ENCODE measurements at places on chromosomes 13 and 19. TPM values are rescaled to one million over a fixed set of nuclear protein-coding genes. Genes with fewer than 3 reads are reported as not detected.

DNA sequence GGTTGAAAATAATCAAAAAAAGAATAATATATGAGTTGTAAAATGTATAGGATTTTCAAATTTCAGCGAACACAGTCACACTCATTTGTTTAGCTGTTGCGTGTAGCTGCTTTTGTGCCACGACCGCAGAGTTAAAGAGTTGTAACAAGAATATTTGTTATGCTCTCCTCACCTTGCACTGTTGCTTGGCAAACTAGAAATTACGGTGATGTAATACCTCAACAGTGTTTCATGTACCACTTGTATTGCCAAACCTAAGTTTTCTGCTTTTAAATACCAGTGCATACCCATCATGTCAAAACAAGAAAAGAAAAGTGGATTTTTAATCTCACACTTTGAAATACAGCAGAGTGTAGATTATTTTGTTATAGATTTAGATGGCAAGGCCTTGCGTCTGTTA lies 201.1 kb downstream of the NBEA start:
- no peak for DNase-seq

DNA sequence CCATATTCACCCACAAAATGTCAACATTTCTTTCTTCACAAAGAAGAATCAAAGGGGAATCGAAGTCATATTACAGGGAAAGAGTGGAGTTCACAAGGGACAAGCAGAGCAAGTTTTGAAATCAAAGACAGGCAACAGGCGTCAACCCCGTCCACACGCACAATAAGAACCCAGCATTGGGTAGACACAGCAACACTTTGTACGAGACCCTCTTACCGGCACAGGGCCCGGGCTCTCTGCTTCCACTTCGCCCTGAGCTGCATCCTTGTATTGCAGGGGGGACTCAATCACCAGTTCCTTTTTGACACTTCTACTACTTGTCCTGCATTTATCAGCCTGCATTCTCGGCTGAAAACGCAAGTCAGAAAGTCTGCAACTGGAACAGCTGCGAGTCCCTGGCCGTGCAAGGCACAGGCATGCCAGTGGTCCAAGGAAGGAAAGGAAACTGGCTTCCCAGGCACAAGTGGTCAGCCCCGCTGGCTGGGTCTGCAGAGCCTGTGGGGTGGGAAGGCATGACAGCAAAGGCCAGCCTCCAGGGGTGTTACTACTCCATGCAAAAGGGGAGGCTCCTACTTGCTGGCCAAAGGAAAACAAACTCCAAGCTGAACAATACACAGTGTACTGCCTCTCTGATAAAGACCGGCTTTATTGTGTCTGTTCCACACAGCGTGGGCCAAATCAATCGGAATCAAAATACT lies at the start of gene DOCK9:
Gene DOCK9 (minus strand): TSS at position 497 of the 698 bp plus-strand sequence. CDS start 155 bp downstream, at position 342.
- DNase-seq, result no peak

GRCh38 chr13:35514801-35515502 lies 38.5 kb upstream of the MAB21L1 start:
- DNase-seq, result no peak

DNA sequence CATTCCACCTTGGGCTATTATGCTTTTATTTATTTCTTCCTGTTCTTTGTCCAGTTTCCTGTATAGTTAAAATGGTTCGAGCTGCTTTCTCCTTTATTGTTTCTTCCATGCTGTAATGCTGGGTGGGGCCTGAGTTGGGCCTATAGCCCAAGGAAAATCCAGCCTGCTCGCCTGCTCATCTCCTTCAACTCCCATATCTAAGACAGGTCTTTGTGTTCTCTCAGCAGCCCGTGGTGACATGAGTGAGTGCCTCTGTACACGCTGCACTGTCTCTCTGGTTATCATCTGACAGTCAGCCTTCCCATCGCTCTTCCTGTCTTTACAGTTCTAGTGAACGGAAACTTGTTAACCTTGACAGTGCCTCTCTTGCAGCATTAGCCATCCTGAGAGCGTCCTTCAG lies 221.9 kb upstream of the SLC10A2 start:
- DNase-seq, result no peak

- DNase-seq, result no peak
Observed at GRCh38 chr13:24196593-24197197, 36.2 kb downstream of the SPATA13 start.

DNA sequence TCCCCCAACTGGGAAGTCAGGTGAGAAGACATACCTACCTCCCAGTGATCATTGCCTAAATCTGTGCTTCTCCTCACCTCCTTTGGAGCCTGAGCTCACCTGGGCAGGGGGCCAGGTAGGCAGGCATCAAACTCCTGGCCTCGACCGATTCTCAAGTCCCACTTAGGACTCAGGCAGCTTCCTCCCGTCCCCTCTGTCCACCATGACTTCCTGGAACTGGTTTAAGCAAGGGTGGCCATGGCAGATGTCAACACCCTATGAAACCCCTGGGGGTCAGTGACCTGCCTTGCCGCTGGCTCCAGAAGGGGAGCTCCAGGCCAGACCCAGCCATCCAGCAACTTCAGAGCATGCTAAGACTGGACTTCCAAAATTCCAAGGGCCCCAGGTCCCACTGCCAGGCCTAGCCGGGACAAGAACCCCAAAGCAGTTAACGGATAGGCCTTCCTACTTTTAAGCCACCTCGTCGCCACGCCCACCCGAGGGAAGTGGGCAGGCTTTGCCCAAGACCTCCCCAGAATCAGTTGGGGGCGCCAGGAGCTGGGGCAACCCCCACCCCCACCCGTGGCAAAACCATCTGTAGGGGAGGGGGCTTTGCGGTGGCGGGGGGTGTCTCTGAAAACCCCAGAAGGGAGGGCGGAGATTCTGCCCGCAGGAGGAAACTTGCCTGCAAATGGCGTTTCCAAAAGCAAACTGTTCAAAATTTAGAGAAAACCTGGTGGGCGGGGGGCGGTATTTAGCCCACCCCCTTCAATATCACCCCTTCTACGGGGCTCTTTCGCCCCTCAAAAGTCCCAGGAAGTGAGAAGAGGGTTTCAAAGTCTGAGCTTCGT lies 657 bp downstream of the PLIN3 start:
- DNase-seq, result no peak

GRCh38 chr19:43956827-43957226 lies 5.8 kb downstream of the ZNF221 start:
- no peak for DNase-seq

DNA sequence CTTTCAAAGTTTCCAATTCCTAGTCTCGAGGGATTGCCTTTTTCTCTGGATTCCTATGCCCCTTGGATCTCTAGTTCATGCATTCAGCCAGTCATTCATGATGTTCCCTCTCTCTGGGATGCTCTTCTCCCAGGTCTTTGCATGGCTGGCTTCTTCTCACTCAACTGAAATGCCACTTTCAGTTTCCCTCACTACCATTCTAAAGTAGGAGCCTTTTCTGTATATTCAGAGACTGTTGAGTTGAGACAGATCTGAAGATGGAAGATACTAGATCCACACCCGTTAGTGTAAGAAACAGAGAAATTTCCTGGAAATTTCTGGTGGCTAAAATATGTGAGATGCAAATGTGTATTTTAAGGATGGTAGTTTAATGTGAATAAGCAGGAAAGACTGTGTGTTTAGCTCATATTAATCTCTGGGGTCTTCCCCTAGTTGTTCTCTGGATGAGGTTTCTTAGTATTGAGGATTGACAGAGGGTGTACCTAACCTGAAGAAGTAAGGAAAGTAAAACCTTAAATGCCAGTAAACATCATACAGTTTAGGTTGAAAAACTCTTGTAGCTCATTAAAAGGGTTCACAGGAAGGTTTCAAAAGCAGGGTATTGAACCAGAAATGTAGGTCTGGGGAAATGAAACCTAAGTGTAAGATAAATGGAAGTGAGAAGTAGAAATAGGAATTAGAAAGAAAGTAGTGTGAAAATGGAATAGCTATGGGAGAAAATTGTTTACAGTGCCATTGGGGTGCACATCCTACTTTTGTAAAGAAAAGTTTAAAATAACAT lies 331.3 kb downstream of the NDFIP2 start:
- no peak for DNase-seq

GRCh38 chr19:30223866-30224688 lies 148.1 kb upstream of the ZNF536 start:
- DNase-seq, result no peak

- peak; percentile 39 for DNase-seq
Observed at GRCh38 chr19:49850487-49851342, at the start of gene PTOV1. Gene PTOV1, plus strand, starts transcription at chr19:49851159.

- DNase-seq, result no peak
Observed at GRCh38 chr19:18415178-18415867, 3.9 kb upstream of the SSBP4 start.

- no peak for DNase-seq
Observed at GRCh38 chr13:33649212-33649878, 168.6 kb upstream of the RFC3 start.

DNA sequence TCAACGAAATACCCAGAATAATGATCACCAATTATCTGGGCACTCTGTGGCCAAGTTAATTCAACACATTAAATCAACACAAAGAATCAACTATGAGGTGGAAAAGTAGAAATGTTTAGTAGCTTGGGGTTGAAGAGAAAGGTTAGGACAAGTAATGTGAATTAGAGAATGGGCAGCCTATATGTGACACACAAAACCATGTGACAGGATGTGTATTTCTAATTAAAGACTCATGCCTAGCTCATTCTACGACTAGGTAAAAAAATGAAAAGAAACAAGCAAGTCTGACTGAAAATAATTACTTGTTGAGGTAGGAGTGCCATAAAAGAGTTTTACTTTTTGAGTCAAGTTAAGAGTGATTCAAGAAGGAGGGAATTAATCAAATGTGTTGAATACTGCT lies 2646.0 kb upstream of the PCDH20 start:
- no peak for DNase-seq

Gene ZNF556
- total RNA-seq, result 5.8 TPM

Gene CLIP3
- 15.3 TPM for total RNA-seq

Gene PLVAP
- total RNA-seq, result 38.3 TPM

Gene FGF22
- 1.6 TPM for total RNA-seq

Gene CYP4F8
- not detected for total RNA-seq

Gene PGLYRP1
- total RNA-seq, result not detected

Gene KCNJ14
- total RNA-seq, result 0.95 TPM

All from esophagus squamous epithelium (tissue), 5 donors.